ENCODE measurements at places on chromosomes 6 and 20.

DNA sequence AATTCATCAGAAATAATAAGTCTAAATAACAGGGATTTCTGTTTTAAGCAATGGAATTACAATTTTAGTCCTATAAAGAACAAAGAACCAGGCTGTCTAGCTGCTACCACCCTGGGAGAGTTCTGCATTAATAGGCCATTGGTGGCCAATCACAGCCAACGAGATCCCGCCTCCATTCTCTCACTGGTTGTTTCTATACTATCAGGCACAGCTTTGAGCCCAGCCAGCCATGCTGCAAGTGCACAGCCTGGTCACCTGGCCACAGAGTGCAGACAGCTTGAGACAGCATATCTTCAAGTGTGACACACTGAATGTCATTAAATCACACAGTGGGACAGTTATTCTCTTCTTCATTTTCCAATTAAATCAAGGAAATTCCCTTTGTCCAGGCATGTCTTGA, 16.1 kb upstream of the RAB22A start:
- no peak for DNase-seq
- no peaks in the 10 kb centered on the region for H3K4me1 ChIP-seq
- H3K4me3 ChIP-seq = no peak overlapping the region
- H3K27ac ChIP-seq = no peak overlapping the region
- no peaks in the 10 kb centered on the region for H3K36me3 ChIP-seq

DNA sequence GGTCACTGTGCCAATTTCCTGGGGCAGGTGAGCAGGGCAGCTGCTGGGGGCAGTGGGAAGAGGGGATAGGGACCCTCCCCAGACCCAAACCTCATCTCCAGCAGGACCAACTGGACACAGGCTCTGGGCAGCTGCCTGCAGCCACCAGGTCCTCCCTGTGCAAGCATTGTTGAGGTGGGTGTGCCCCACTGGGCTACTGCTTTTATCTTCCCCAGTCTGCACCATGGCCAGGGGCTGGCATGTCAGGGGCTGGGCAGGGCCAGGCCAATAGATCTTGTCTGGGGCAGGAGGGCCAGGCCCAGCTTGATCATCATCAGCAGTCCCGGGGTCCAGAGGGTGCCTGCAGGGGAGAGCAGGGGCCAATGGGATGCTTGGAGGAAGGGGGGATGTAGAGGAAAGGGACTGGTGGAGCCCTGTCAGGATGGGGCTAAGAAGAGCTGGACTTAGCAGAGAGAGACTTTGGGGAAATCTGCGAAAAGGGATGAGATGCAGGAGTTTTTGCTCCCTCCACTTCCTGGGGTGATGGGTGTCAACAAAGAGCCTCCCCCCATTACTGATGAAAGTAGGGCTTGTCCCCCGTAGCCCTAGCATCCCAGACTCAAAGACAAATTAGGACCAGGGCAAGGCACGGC, 5.7 kb downstream of the EBF4 start:
- no peak for DNase-seq
- H3K27me3 ChIP-seq = peaks cover 26% of the 10 kb centered on the region
- no peak overlapping the region for H3K4me3 ChIP-seq
- H3K36me3 ChIP-seq = no peaks in the 10 kb centered on the region
- no peak overlapping the region for H3K27ac ChIP-seq

DNA sequence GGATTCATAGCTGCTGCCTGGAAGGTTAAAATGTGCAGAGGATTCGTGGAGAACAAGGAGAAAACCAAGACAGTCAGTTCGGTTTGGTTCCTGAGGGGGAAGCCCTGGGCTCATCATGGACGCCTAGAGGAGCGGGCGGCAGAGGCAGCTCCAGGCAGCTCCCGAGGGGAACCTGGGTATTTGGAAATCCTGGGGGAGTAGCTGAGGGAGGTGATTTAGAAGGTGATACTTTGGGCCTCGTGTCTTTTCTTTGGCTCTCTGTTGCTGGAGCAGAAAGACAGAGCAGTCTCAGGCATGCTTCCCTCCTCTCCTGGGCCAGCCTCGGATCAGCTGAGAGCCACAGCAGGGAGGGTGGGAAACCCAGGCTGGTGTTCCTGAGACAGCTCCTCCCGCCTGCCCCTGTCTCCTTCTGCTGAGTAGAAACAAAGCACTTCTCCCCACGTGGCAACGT, 139.5 kb downstream of the DLL1 start:
- no peak for DNase-seq
- peaks cover 46% of the 10 kb centered on the region for H3K4me1 ChIP-seq
- no peaks in the 10 kb centered on the region for H3K36me3 ChIP-seq
- H3K4me3 ChIP-seq = no peak overlapping the region

DNA sequence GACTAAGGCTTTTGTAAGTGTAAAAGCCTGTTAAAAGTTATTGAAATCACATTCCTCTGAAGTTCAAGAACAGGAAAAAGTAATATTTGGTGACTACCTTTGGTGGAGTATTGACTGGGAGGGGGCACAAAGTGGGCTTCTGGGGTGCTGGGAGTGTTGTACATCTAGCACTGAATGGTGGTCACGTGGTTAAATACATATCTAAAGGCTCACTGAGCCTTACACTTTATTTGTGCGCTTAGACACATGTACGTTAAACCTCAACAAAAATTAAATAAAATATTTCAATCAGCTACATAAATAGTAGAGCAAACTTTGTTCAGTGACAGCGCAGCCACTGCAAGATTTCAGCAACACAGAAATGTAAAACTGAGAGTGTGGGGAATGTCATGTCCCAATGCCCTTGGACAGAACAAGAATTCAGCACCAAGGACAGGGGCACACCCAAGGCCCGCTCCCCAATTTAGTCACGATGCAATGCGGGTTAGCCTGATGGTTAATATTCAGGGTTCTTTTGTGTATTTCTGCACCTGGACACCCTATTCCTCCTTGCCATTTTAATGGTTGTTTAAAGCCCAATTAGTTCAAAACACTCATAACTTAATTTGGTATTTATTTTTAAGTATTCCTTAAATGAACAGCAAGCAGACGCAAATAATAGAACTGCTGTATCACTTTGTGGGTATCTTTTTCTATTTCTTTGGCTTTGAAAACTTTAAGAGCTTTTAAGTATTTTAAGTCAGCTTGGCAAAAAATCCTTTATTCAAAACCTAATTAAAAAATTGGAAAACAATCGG, 37.4 kb downstream of the ANGPT4 start:
- H3K4me1 ChIP-seq = peaks cover 6% of the 10 kb centered on the region
- H3K36me3 ChIP-seq = no peaks in the 10 kb centered on the region
- H3K4me3 ChIP-seq = no peak overlapping the region
- no peaks in the 10 kb centered on the region for H3K27me3 ChIP-seq

DNA sequence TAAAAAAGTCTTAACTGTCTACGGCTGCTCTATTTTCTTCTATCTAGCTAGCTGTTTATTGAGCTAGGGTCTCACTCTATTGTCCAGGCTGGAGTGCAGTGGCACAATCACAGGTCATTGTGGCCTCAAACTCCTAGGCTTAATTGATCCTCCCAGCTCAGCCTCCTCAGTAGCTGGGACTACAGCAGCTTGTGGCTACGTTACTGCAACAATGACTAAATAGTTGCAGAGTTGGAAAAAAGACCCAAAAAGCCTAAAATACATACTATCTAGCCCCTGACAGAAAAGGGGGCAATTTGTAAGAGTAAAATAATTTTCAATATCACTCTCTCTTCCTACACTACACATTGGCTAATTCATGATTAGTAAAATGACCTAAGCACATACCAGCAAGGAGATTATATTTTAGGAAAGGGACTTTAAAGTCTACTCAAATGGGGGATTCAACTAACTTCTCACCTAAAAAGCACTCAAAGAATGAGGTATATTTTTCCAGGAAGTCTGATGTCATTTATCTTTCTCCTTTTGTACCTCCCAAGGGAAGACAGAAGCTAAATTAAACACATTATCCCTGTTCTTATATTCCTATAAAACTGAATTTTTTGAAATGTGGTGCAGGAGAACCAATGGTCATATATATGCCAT, 82.8 kb downstream of the ZMYND8 start:
- H3K36me3 ChIP-seq = peaks cover 58% of the 10 kb centered on the region
- H3K27me3 ChIP-seq = no peaks in the 10 kb centered on the region
- H3K27ac ChIP-seq = no peak overlapping the region
- no peak overlapping the region for H3K4me3 ChIP-seq
- DNase-seq = no peak

- no peak overlapping the region for H3K4me3 ChIP-seq
- H3K27me3 ChIP-seq = no peaks in the 10 kb centered on the region
- peaks cover 5% of the 10 kb centered on the region for H3K4me1 ChIP-seq
- H3K27ac ChIP-seq = no peak overlapping the region
- no peak for DNase-seq
Observed at GRCh38 chr6:157596461-157596860, 215.5 kb downstream of the ZDHHC14 start.

DNA sequence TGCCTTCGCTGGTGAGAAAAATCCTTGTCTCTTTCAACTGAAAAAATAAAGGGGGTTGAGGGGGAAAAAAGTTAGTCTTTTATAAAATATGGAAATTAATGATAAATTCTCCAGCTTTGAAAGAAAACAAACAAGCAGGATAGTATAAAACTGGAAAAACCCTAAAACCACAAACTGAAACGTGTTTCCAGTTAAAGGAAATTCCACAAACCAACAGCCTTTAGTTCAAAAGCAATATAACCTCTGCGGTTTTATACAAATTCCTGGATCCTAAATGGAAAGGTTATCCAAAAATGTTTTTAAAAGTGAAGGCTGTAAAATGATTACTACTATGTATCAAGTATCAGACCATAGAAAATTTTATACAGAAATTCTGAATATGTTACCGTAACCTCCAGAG, 55.6 kb downstream of the BMP5 start:
- H3K36me3 ChIP-seq = no peaks in the 10 kb centered on the region
- no peak for DNase-seq

GRCh38 chr20:64053841-64054661, 4.6 kb upstream of the SOX18 start:
- DNase-seq = no peak
- H3K27ac ChIP-seq = no peak overlapping the region
- peaks cover 28% of the 10 kb centered on the region for H3K4me1 ChIP-seq
- no peaks in the 10 kb centered on the region for H3K36me3 ChIP-seq

DNA sequence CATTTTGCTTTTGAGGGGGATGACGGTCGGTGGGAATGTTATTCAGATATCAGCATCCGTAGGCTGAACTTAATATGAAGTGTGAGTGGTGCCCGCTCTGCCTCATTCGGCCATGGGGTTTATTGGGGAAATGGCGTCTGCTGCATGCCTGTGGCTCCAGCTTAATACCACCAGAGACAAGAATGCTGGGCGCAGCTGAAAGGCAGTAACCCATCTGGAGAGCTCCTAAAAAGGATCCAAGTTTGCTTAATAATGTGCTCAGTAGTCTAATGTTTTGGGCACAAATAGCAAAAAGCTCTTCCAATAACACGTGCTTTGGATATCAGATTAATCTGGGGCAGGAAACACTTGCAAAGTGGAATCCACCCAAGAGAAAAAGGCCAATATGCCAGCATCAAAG, 273.0 kb upstream of the TAB2 start:
- H3K27me3 ChIP-seq = no peaks in the 10 kb centered on the region
- H3K36me3 ChIP-seq = no peaks in the 10 kb centered on the region
- peaks cover 23% of the 10 kb centered on the region for H3K4me1 ChIP-seq
- no peak overlapping the region for H3K27ac ChIP-seq
- H3K4me3 ChIP-seq = no peak overlapping the region

DNA sequence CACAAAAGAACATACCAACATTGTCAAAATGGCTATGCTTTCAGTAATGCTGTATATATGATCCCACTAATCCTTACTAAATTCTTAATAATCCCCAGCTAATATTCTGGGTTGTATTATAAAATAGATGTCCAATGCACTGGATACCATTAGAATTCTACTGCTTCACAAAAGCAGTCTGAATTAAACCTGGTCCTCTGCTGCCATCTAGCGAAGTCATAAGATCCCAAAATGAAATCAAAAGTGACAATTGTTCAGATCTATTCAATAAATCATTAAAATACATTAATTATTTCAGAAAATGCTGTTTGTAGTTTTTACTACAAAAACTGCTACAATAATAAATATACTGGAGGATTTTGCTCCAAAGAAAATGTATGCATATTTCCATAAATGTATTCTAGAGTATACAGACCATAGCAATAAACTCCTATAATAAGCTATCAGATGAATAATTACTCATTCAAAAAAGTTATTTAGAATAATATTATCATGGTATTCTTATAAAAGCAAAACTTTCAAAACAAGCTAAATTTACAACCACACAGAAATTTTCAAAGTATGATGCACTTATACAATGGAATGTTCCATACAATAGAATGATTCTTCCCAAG, 92.6 kb downstream of the RNGTT start:
- no peaks in the 10 kb centered on the region for H3K4me1 ChIP-seq
- H3K4me3 ChIP-seq = no peak overlapping the region
- H3K27me3 ChIP-seq = no peaks in the 10 kb centered on the region
- DNase-seq = no peak
- H3K27ac ChIP-seq = no peak overlapping the region
- no peaks in the 10 kb centered on the region for H3K36me3 ChIP-seq

- H3K27ac ChIP-seq = no peak overlapping the region
- no peak for DNase-seq
- no peaks in the 10 kb centered on the region for H3K27me3 ChIP-seq
- H3K36me3 ChIP-seq = no peaks in the 10 kb centered on the region
- H3K4me3 ChIP-seq = no peak overlapping the region
Observed at GRCh38 chr20:56592211-56592610, 36.9 kb upstream of the TFAP2C start.

- H3K27ac ChIP-seq = no peak overlapping the region
- DNase-seq = no peak
- peaks cover 3% of the 10 kb centered on the region for H3K4me1 ChIP-seq
- H3K4me3 ChIP-seq = no peak overlapping the region
Observed at GRCh38 chr6:128327890-128328289, 192.5 kb downstream of the PTPRK start.

- H3K36me3 ChIP-seq = no peaks in the 10 kb centered on the region
- H3K27me3 ChIP-seq = peaks cover 9% of the 10 kb centered on the region
Observed at GRCh38 chr6:12716298-12716916, at the start of gene PHACTR1. Gene PHACTR1 (plus strand): TSS chr6:12716767.
